CD4-positive, alpha-beta memory T cell (primary cell): ENCODE measurements at places on chromosomes 3 and 15. TPM values are rescaled to one million over a fixed set of nuclear protein-coding genes. Genes with fewer than 3 reads are reported as not detected.

GRCh38 chr3:129836381-129837064, 57.0 kb downstream of the TMCC1 start:
- peaks cover 5% of the 10 kb centered on the region for H3K4me1 ChIP-seq
- no peaks in the 10 kb centered on the region for H3K27me3 ChIP-seq
- no peak overlapping the region for H3K27ac ChIP-seq

DNA sequence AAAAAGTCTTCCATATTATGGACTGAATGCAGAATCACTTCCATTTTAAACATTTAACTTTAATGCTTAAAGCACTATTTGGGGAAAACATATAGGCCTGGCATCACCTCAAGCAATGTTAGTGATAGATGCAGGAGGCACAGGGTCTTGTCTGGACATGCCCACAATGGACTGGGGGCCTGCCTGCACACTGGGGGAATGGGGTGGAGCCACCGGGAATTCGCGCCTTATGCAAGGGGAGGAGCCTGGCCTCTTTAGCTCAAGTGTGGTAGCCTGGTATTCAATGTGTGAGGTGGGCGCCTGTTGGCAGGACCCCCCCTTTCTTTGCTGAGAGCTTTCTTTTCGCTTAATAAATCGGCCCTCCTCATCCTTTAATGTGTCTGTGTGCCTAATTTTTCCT, 29.9 kb downstream of the ACKR4 start:
- H3K27ac ChIP-seq: no peak overlapping the region
- no peaks in the 10 kb centered on the region for H3K27me3 ChIP-seq
- no peak for DNase-seq
- H3K4me3 ChIP-seq: no peak overlapping the region

- H3K27me3 ChIP-seq: no peaks in the 10 kb centered on the region
- no peaks in the 10 kb centered on the region for H3K36me3 ChIP-seq
- H3K27ac ChIP-seq: no peak overlapping the region
These were observed 668 bp downstream of the THRB start for GRCh38 chr3:24493746-24494617.

DNA sequence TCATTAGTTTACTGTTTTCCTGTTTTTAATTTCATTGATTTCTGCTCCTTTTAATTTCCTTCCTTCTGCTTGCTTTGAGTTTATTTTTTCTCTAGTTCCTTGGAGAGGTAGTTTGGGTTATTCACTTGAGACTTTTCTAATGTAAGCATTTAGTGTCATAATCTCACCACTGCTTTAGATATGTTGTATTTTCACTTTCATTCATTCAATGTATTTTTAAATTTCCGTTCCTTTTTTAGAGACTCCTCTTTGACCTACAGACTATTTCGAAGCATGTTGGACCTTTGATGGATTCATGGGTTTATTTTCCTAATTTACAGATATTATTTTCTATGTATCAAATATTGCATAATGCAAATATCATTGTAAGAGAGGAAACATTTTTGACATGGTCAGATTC, 23.3 kb downstream of the KLHL18 start:
- no peaks in the 10 kb centered on the region for H3K4me1 ChIP-seq
- H3K27me3 ChIP-seq: no peaks in the 10 kb centered on the region
- H3K4me3 ChIP-seq: no peak overlapping the region
- no peak overlapping the region for H3K27ac ChIP-seq
- H3K36me3 ChIP-seq: peaks cover 9% of the 10 kb centered on the region

DOCK3 gene
- 0.18 TPM for polyA plus RNA-seq

GRCh38 chr3:117393119-117393518, 683.5 kb downstream of the TUSC7 start:
- H3K36me3 ChIP-seq: no peaks in the 10 kb centered on the region
- DNase-seq: no peak
- H3K27ac ChIP-seq: no peak overlapping the region
- no peaks in the 10 kb centered on the region for H3K4me1 ChIP-seq
- H3K27me3 ChIP-seq: no peaks in the 10 kb centered on the region

GRCh38 chr3:130906374-130906995, 12.6 kb downstream of the ATP2C1 start:
- no peak overlapping the region for H3K27ac ChIP-seq
- peaks cover 45% of the 10 kb centered on the region for H3K4me1 ChIP-seq
- DNase-seq: no peak
- no peak overlapping the region for H3K4me3 ChIP-seq

CHST13 gene
- polyA plus RNA-seq: not detected

CLRN1 gene
- not detected for polyA plus RNA-seq

- no peak overlapping the region for H3K4me3 ChIP-seq
- DNase-seq: no peak
- H3K36me3 ChIP-seq: no peaks in the 10 kb centered on the region
These were observed 6.8 kb upstream of the DUSP7 start for GRCh38 chr3:52063026-52063723.

- H3K4me3 ChIP-seq: no peak overlapping the region
- H3K4me1 ChIP-seq: no peaks in the 10 kb centered on the region
- no peak for DNase-seq
These were observed 15.8 kb upstream of the SSUH2 start for GRCh38 chr3:8660175-8661118.

GRCh38 chr3:141103503-141103902, 52.4 kb downstream of the SPSB4 start:
- no peaks in the 10 kb centered on the region for H3K36me3 ChIP-seq
- DNase-seq: no peak
- no peak overlapping the region for H3K27ac ChIP-seq
- H3K4me1 ChIP-seq: no peaks in the 10 kb centered on the region

STARD5 gene
- polyA plus RNA-seq: 1.9 TPM

DNA sequence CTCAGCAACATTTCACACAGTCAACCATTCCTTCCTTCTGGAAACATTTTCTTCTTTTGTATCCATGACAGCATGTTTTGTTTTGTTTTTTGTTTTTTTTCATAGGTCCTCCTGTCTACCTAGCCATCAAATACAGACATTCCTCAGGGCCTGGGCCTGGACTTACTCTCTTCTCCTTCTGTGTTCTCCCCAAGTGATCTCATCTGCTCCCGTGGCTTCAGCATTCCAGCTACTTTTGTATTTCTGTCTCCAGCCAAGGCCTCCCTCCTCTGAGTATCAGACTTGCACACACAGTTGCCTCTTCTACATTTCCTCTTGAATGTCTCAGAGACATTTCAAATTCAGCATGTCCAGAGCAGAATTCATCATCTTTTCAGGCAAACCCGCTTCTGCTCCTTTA, 82.4 kb downstream of the HCN4 start:
- H3K27ac ChIP-seq: no peak overlapping the region
- no peak for DNase-seq
- H3K4me1 ChIP-seq: no peaks in the 10 kb centered on the region
- no peak overlapping the region for H3K4me3 ChIP-seq

DNA sequence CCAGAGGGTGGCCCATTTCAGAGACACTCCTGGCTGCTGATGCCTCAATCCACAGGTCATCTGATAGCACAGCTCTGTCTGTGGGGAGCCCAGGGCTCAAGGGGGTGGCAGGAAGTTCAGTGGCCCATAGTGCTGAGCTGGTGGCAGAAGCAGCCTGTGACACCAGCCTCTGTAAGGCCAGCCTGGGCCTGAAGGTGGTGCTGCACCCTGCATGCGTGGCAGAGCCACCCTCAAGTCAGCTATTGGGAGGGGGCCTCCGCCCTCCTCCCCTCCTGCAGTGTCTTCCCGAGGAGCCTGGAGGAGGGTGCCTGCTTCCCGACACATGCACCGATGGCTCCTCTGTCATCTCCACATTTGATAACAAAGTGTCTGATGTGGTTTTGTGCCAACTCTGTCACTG, 3.0 kb downstream of the PLA1A start:
- no peak overlapping the region for H3K4me3 ChIP-seq
- no peaks in the 10 kb centered on the region for H3K4me1 ChIP-seq
- no peak overlapping the region for H3K27ac ChIP-seq
- DNase-seq: no peak
- H3K27me3 ChIP-seq: no peaks in the 10 kb centered on the region

DNA sequence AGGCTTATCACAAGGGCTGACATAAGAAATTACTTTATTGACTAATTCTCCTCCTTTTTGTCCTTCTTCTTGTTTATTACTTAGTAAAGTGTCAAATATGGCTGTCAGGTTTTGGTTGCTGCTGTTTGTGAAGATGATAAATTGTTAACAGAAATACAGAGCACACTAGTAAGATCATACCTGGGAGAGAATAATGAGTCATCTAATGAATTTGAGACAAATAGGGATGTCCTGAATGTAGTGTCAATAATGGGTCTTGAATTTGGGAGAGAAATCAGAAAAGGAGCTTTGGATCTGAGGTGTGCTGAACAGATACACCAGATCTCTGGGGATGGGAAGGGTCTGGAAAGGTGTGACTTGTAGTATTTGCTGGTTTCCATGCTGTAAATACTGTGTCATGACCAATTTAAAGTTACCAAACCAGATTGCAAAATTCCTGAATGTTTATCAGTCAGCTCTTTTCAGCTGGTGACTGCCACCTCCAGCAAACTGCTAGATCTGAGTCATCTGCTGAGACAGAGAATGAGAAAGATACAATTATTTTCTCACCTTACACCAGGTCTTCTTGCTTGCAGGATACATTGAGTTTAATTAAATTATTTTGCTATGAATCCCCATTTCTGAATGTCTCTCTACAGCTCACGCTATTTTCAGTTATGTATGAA, 76.7 kb upstream of the SATB1 start:
- H3K4me1 ChIP-seq: peaks cover 23% of the 10 kb centered on the region
- no peak for DNase-seq
- H3K27me3 ChIP-seq: no peaks in the 10 kb centered on the region
- H3K36me3 ChIP-seq: no peaks in the 10 kb centered on the region
- H3K27ac ChIP-seq: no peak overlapping the region

- H3K4me3 ChIP-seq: no peak overlapping the region
- H3K4me1 ChIP-seq: no peaks in the 10 kb centered on the region
- DNase-seq: no peak
- no peaks in the 10 kb centered on the region for H3K36me3 ChIP-seq
- H3K27ac ChIP-seq: no peak overlapping the region
These were observed 28.1 kb downstream of the CHST2 start for GRCh38 chr3:143147707-143148106.

CHRNA7 gene
- 0.35 TPM for polyA plus RNA-seq

GRCh38 chr3:69092030-69092516, 7.3 kb downstream of the ARL6IP5 start:
- peak overlapping the region; percentile 65 for H3K27ac ChIP-seq
- peaks cover 98% of the 10 kb centered on the region for H3K4me1 ChIP-seq
- DNase-seq: peak; percentile 58
- H3K4me3 ChIP-seq: peak overlapping the region; percentile 2

- H3K4me1 ChIP-seq: no peaks in the 10 kb centered on the region
- no peak overlapping the region for H3K27ac ChIP-seq
- no peaks in the 10 kb centered on the region for H3K27me3 ChIP-seq
- peaks cover 7% of the 10 kb centered on the region for H3K36me3 ChIP-seq
- DNase-seq: no peak
- no peak overlapping the region for H3K4me3 ChIP-seq
These were observed 145.1 kb downstream of the GHSR start for GRCh38 chr3:172303181-172303580.

DNA sequence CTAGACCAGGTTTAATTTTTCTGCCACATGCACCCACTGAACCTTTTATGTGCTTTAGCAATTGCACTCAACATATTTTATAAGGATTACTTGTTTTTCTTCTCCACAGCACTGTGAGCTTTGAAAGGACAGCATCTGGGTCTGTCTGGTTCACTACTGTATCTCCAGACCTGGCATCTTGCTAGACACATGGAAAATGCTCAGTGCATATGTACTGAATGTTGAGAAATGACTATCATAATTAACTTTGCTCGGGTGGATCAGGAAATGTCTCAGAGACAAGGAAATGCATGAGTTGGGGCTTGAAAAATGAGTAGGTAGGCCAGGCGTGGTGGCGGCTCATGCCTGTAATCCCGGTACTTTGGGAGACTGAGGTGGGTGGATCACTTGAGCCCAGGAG, 40.2 kb downstream of the DOCK3 start:
- H3K4me1 ChIP-seq: no peaks in the 10 kb centered on the region
- H3K36me3 ChIP-seq: no peaks in the 10 kb centered on the region
- H3K4me3 ChIP-seq: no peak overlapping the region
- DNase-seq: no peak

- DNase-seq: no peak
- H3K4me3 ChIP-seq: no peak overlapping the region
- H3K4me1 ChIP-seq: no peaks in the 10 kb centered on the region
These were observed 601.0 kb upstream of the SGO1 start for GRCh38 chr3:20787005-20787404.

DNA sequence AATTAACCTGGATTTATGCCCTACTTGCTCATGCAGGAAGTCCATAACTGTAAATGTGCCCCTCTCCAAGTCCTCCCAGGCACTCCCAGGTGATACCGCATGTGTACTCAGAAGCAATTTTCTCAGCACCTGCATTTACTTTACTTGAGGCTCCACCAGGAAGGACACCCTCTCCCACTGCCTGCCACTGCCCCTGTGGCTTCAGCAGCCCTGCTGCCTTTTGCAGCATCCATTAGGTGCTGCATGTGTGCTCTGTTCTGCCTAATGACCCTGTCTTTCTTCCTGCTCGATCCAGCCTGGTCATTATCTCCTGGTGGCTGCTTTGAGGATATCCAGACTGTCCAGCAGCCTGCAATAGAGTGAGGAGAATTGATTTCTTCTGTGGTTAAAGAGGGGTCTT, 107.6 kb upstream of the SEMA6D start:
- DNase-seq: no peak
- no peak overlapping the region for H3K4me3 ChIP-seq
- H3K27ac ChIP-seq: no peak overlapping the region
- H3K36me3 ChIP-seq: no peaks in the 10 kb centered on the region
- no peaks in the 10 kb centered on the region for H3K4me1 ChIP-seq
- H3K27me3 ChIP-seq: no peaks in the 10 kb centered on the region

REC114 gene
- not detected for polyA plus RNA-seq

- no peak overlapping the region for H3K4me3 ChIP-seq
- no peak overlapping the region for H3K27ac ChIP-seq
- no peak for DNase-seq
These were observed 165.4 kb upstream of the TOPAZ1 start for GRCh38 chr3:44076221-44076829.

GRCh38 chr3:156705761-156706616, 31.6 kb downstream of the TIPARP start:
- H3K27ac ChIP-seq: no peak overlapping the region
- no peak for DNase-seq
- H3K36me3 ChIP-seq: peaks cover 47% of the 10 kb centered on the region
- no peaks in the 10 kb centered on the region for H3K27me3 ChIP-seq
- no peaks in the 10 kb centered on the region for H3K4me1 ChIP-seq

GRCh38 chr3:81216192-81216591, 545.3 kb downstream of the GBE1 start:
- no peak overlapping the region for H3K4me3 ChIP-seq
- no peaks in the 10 kb centered on the region for H3K36me3 ChIP-seq
- H3K4me1 ChIP-seq: no peaks in the 10 kb centered on the region
- H3K27me3 ChIP-seq: no peaks in the 10 kb centered on the region

GRCh38 chr15:67240235-67241131, 14.0 kb downstream of the AAGAB start:
- DNase-seq: peak; percentile 30
- H3K36me3 ChIP-seq: peaks cover under 1% of the 10 kb centered on the region
- peak overlapping the region; percentile 46 for H3K4me3 ChIP-seq
- peaks cover 45% of the 10 kb centered on the region for H3K4me1 ChIP-seq

- no peaks in the 10 kb centered on the region for H3K27me3 ChIP-seq
- H3K36me3 ChIP-seq: no peaks in the 10 kb centered on the region
- no peak overlapping the region for H3K27ac ChIP-seq
- no peaks in the 10 kb centered on the region for H3K4me1 ChIP-seq
- DNase-seq: no peak
These were observed 11.5 kb downstream of the KBTBD13 start for GRCh38 chr15:65087873-65088642.

TICRR gene
- polyA plus RNA-seq: 0.07 TPM

USP4 gene
- 73.2 TPM for polyA plus RNA-seq
